Central memory CD4-positive, alpha-beta T cell (primary cell): ENCODE measurements at places on chromosomes 4 and X.
A peak's percentile ranks its signal among the peaks of the same experiment; 100 is the strongest.

- peak; percentile 11 for DNase-seq
These were observed 126.0 kb upstream of the ENPP6 start for GRCh38 chr4:184343502-184344177.

DNA sequence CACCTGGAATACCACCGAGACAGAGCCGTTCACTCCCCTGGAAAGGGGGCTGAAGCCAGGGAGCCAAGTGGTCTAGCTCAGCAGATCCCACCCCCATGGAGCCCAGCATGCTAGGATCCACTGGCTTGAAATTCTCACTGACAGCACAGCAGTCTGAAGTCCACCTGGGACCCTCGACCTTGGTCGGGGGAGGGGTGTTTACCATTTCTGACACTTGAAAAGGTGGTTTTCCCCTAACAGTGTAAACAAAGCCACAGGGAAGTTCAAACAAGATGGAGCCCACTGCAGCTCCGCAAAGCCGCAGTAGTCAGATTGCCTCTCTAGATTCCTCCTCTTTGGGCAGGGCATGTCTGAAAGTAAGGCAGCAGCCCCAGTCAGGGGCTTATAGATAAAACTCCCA is 243.2 kb downstream of the RASL11B start:
- no peak for DNase-seq

GRCh38 chr4:141220271-141220670 is 424 bp upstream of the ZNF330 start:
- DNase-seq = peak; percentile 1

GRCh38 chr4:155703486-155704247 is 37.0 kb downstream of the GUCY1A1 start:
- DNase-seq = no peak

DNA sequence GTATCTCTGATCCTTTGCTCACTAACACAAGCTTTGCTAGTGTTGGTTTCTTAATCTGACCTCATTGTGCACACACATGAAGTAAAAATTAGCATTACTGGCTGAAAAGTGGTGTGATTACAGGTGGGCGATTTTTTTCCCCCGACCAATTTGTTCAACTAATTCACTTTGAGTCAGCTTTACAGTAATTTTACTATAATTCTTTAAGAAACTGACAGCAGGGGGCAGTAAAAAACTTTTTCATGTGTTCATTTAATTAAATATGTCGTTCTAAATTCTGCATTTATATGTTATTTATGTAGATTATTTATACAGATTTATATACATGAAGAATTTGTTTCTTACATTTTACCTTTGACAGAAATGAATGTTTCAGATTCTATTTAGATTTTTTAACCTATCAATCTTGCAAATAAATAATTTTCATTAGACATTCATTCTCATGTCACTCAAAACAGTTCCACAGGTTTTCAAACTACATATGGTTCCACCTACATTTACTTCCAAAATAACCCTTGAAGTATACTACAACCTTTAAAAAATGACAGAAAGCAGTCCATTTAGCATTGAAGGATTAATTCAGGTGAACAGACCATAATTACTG is 17.5 kb downstream of the PALLD start:
- DNase-seq = peak; percentile 9

GRCh38 chr4:152927737-152928136 is 8.4 kb upstream of the FHDC1 start:
- no peak for DNase-seq

DNA sequence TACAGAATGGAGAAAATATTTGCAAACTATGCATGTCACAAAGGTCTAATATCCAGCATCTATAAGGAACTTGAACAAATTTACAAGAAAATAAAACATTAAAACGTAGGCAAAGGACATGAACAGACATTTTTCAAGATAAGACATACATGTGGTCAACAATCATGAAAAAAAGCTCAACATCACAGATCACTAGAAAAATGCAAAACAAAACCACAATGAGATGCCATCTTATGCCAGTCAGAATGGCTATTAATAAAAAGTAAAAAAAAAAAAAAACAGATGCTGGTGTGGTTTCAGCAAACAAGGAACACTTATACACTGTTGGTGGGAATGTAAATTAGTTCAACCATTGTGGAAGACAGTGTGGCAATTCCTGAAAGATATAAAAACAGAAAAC is 75.8 kb upstream of the IL13RA2 start:
- DNase-seq = no peak

DNA sequence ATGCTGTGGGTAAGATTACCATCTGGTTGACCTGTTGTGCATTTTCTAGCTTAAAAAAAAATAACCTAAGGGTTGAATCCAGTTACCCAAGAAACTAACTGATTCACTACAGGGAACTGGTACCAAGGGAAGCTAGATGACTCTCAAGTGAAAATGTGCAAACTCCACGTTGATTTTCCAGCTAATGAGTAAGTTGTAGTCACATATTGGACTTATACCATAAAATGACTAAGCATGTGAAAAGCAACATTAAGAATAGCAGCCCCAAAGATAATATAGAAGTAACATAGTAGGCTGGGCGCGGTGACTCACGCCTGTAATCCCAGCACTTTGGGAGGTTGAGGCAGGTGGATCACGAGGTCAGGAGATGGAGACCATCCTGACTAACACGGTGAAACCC is 270.9 kb downstream of the SPRY1 start:
- no peak for DNase-seq
